Activated CD4-positive, alpha-beta T cell treated with anti-CD3 and anti-CD28 coated beads, Interleukin-2, amount 10 ng/mL, durations not matched to agents 7 days and 5 days (primary cell): ENCODE measurements at places on chromosomes 12 and 14. TPM values are rescaled to one million over a fixed set of nuclear protein-coding genes. Genes with fewer than 3 reads are reported as not detected.
A peak's percentile ranks its signal among the peaks of the same experiment; 100 is the strongest.

DNA sequence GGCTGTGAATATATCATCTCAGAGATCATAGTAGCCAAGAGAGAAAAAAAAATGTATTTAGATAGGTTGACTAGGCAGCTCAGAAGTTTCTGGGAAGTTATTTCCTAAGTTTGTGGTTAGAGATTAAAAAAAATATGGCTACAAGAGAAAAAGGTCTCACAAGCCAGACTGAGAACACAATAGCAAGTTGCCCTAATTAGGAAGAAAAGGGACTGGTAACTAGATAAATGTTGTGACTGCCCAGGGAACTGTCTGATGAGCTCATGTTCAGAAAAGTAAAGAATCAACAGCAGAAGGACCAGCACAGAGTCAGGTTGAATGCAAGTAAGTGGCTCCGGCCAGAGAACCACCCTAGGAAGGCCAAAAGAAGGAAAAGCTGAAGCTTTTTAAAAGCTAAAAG is 256.6 kb downstream of the PRKD1 start:
- DNase-seq, result no peak

DNA sequence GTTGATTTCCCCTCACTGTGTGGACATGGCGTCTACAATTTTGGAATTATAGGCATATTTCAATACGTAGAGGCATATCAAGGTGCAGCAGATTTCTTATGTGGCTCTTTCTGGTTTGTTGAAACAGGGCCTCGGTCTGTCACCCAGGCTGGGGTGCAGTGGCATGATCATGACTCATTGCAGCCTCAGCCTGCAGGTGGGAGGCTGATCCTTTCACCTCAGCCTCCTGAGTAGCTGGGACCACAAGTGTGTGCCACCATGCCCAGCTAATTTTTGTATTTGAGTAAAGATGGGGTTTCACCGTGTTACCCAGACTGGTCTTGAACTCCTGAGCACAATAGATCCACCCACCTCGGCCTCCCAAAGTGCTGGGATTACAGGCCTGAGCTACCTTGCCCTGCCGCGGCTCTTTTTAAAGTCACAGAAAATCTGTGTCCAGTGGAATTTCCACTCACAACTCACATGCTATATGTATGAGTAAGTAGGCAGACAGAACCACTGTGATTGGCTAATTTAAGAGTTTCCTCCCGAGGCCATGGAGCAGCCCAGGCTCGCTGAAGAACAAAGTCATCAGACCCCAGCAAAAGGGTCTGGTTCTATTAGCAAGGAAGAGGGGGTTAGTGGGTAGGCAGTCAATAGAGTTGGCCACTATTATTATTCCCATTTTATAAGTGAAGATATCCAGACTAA is 9.1 kb downstream of the GNG2 start:
- DNase-seq, result no peak

GARIN6 gene
- not detected for total RNA-seq

- peak; percentile 9 for DNase-seq
Measured at GRCh38 chr12:101696251-101697196, 916 bp upstream of the CHPT1 start.

GRCh38 chr14:51912112-51912786 is 51.8 kb downstream of the GNG2 start:
- no peak for DNase-seq

DNA sequence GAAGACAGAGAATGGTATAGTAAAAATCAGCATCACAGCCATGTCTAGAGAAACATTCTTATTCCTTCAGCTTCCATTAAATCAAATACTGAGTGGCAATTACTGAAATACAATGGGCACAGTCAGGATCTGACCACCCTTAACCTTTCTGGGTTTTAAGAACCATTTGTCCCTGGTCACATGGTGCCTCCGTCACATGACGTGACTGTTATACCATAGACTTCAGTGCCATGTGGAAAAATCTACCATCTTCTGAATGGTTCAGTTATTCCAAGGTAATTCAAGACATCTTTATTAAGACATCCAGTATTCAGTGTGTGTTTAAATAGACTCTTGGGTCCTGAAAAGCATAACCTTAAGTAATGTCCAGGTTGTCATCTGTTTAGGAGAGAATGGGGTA is 553.1 kb upstream of the FLRT2 start:
- no peak for DNase-seq

TTC9 gene
- total RNA-seq, result 16.7 TPM

GRCh38 chr14:73428353-73428824 is 30.0 kb downstream of the NUMB start:
- DNase-seq, result no peak
